ENCODE measurements at places on chromosomes 5 and 9.
A peak's percentile ranks its signal among the peaks of the same experiment; 100 is the strongest.

DNA sequence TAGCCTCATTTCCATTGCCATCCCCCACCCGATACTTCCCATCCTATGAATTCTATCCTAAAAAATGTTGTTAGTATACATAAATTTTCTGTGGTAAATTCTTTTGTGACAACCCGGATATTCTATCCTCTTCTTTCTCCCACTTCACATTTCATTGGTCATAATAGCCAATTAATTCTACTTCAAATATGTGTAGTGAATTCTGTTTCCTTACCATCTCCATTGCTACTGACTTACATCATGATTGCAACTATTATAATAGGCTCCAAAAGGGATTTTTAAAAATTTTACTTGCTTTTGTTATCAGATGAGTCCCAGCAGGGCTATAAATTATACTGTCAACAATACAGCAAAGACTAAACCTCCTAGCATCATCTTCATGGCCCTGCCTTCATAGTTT lies 1326.8 kb downstream of the PTPRD start:
- no peak for DNase-seq

DNA sequence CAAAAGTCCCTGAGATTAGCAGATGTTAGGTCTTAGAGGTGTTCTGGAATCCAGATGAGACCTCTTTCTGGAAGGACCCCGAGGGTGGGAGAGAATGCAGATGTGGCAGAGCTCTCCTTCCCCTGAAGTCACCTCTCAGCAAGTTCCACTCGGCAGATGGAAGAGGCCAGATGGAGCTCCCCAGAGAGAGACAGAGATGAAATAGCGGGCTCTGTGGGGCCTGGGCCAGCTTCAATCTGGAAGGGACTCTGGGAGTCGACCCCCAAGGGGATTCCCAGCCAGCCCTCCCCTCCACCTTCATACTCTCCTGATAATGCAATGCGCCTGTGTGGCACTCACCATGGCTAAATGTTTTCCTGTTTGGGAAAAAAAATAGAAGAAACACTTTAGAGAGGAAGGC lies 60.2 kb downstream of the WNK2 start:
- DNase-seq = no peak

- DNase-seq = no peak
These were observed 17.4 kb downstream of the ELOVL7 start for GRCh38 chr5:60826653-60827052.

GRCh38 chr5:15594977-15595568 lies 95.1 kb downstream of the FBXL7 start:
- DNase-seq = no peak

DNA sequence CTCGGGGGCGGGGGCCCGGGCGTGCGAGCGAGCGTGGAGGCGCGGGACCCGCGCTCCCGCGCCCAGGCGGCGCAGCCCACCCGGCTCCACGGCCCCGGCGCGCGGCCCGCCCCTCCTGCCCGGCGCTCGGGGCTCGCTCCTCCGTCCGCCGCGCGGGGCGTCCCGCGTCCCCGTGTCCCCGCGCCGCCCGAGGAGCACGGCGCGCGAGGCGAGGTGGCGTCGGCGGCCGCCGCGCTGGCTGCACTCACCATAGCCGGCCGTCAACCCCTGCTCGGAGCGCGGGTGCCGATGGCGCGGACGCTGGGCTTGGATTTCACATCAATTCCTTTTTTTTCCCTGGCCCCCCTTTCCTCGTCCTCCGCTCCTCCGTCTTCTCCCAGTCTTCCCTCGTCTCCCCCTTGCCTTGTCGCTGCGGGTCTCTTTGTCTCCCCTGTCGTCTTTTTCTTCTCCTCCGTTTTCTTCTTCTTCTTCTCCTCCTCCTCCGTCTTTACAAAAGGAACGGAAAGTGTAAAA lies 494 bp downstream of the PTCH1 start:
- no peak for DNase-seq

- DNase-seq = no peak
These were observed 3.9 kb upstream of the ISCA1 start for GRCh38 chr9:86286278-86286677.

GRCh38 chr5:29662876-29663275 lies 1530.6 kb upstream of the CDH6 start:
- DNase-seq = no peak

- no peak for DNase-seq
These were observed 234.5 kb downstream of the PCSK1 start for GRCh38 chr5:96198356-96199058.

DNA sequence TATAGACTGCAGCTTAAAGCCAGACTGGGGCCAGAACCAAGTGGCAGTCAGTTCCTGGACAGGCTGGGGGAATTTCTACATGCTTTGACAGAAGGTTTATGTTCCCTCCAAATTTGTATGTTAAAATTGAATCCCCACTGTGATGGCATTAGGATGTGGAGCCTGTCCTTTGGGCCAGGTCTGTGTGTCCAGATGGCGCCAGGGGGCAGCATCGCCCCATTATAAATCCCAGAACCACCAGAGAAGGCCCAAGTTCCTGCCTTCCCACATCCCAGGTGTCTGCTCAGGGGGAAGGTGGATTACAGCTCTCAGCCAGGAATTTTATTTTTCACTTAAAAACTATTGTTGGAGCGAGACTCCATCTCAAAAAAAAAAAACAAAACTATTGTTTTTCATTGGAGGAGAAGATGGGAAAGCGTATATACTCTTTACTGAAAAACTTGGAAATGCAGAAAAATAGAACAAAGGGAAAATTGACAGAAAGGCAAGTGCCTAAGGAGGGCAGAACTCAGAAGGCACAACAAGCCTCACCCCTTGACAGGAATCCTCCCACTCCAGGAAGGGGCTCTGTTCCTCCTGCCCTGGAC lies 5.0 kb downstream of the IL3 start:
- peak; percentile 81 for DNase-seq

GRCh38 chr9:123058834-123059233 lies 25.4 kb downstream of the GPR21 start:
- DNase-seq = peak; percentile 40
